Erythroblast (primary cell): ENCODE measurements at places on chromosomes 6 and 20.

DNA sequence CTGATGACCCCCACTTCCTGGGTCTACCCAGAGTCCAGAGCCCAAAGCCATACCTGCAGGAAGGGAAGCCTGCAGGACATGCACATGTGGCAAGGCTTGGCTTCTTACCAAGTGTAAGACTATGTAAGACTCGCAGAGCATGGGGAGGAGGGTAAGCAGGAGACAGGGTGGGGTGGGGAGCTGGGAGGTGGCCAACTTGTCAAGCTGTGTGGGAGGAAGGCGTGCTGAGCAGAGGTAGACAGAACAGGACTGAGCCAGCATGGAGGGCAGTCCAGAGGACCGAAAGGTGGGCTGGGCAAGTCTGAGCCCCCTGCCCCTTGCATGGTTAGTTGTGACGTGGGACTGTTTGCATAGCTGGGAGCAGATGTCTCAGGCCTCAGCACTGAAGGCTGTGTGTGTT, 53.4 kb upstream of the RNF24 start:
- DNase-seq: peak; percentile 84

DNA sequence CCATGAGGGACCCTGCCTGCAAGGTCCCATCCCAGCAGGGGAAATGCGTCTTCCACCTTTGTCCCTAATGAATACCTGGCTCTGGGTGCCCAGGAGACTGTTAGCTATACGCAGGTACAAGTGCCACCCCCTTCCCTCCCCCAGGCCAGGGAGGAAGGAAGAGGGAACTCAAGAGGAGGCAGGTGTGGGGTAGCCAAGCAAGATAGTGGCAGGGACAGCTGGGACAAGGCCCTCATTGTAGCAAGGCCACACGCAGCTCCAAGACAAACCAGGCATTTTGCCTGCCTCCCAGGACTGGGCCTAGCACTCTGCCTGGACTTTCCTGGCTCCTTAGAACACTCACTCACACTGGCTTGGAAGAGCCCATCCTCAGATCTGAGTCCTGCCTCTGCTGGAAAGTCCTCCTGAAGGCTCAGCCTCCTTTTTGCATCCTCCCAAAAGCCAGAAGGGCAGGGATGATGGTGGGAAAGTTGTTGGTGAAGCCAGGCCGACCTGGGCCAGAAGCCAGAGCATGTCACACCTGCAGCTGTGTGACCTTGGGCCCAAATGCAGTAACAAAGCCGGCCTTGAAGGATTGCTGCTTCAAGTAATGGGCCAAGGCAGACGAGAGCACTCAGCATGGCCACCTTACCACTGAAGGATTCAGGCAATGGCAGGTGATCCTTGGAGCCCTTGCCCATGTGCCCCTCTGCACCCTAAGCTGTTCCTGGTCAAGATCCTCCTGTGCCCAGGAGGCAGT, 27.7 kb downstream of the SNPH start:
- DNase-seq: no peak

- no peak for DNase-seq
Observed at GRCh38 chr6:151647976-151648639, 154.3 kb downstream of the CCDC170 start.

GRCh38 chr20:37314099-37314498, 24.6 kb downstream of the MANBAL start:
- DNase-seq: no peak

GRCh38 chr20:6575912-6576401, 191.5 kb upstream of the BMP2 start:
- peak; percentile 98 for DNase-seq

DNA sequence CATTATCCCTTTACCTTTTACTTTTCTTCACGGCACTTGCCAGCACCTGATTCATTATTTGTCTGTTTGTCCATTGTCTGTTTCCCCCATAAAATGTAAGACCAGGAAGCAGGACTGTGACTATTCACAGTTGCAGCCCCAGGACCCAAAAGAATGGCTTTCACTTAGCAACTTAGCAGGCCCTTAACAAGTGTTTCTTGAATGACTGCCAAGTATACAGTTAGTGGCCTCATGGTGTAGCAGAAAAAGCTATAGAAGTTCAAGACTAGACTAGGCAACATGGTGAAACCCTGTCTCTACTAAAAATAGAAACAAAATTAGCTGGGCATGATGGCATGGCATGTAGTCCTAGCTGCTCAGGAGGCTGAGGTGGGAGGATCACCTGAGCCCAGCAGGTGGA, 4.3 kb downstream of the SLC26A8 start:
- DNase-seq: no peak

GRCh38 chr6:155493694-155494143, 38.1 kb upstream of the NOX3 start:
- no peak for DNase-seq

GRCh38 chr6:42045538-42046460, 4.5 kb upstream of the TAF8 start:
- DNase-seq: peak; percentile 84

GRCh38 chr20:41191562-41192500, 54.5 kb downstream of the PLCG1 start:
- DNase-seq: no peak

- no peak for DNase-seq
Observed at GRCh38 chr6:108807928-108808327, 40.3 kb upstream of the ARMC2 start.

DNA sequence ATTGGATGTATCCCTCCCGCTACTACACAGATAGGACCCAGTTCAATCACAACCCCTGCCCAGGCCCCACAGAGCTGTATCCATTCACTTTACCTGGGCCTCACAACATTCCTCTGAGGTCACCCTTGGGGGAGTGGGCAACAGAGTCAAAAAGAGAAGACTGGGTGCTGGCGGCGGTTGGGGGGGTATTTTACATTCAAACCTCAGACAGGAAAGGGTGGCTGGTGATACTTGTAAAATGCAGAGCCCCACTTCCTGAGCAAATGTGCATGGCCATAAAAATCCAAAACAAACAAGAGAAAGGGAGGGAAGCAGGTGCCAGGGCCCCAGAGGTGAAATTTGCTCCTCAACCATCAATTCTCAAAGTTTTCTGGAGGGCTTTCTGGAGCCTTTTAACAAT, 3.5 kb downstream of the LRFN2 start:
- DNase-seq: no peak

GRCh38 chr20:19673575-19673974, 84.5 kb upstream of the RIN2 start:
- peak; percentile 2 for DNase-seq

GRCh38 chr6:152943260-152943897, 39.5 kb downstream of the FBXO5 start:
- DNase-seq: no peak

GRCh38 chr6:130070792-130071191, 52.4 kb downstream of the L3MBTL3 start:
- DNase-seq: no peak

DNA sequence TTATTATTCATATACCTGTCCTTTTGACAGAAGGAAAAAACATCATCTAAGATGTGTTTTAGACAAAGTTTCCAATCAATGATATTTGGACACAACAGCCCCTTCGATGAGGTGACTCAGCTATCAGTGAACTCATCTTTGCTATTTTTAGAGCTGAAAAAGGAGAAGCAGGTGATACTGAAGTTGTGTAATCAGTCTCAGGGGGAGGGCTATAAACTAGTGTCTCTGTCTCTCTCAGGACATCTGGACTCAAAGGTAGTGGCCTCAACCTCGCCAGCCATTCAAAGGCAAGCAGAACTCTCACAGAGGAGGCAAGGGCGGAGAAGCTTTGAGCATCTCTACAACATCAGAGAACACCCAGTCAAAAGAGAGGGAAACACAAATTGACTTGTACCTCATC, 135.4 kb downstream of the BFSP1 start:
- DNase-seq: no peak

DNA sequence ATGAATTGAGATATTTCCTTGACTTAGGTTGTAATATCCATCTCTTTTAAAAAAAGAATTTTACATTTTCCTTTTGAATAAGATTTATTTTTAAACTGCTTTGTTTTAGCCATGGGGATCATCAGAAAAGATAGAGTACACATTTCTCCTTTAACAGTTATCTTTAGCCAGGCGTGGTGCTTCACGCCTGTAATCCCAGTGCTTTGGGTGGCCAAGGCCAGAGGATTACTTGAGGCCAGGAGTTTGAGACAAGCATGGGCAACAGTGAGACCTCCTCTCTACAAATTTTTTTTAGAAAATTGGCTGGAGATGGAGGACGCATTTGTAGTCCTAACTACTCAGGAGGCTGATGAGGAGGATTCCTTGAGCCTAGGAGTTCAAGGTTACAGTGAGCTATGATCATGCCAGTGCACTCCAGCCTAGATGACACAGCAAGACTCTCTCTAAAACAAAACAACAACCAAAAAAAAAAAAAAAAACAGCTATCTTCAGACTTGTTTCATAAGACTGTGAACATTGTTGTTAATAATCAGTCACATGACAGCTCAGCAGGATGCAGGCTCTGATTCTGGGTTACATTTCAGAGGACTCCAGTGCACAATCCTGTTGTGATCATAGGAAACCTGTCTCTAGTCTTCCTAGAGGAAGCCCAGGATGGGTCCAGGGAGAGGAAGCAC, 2.0 kb upstream of the SLC17A3 start:
- no peak for DNase-seq

DNA sequence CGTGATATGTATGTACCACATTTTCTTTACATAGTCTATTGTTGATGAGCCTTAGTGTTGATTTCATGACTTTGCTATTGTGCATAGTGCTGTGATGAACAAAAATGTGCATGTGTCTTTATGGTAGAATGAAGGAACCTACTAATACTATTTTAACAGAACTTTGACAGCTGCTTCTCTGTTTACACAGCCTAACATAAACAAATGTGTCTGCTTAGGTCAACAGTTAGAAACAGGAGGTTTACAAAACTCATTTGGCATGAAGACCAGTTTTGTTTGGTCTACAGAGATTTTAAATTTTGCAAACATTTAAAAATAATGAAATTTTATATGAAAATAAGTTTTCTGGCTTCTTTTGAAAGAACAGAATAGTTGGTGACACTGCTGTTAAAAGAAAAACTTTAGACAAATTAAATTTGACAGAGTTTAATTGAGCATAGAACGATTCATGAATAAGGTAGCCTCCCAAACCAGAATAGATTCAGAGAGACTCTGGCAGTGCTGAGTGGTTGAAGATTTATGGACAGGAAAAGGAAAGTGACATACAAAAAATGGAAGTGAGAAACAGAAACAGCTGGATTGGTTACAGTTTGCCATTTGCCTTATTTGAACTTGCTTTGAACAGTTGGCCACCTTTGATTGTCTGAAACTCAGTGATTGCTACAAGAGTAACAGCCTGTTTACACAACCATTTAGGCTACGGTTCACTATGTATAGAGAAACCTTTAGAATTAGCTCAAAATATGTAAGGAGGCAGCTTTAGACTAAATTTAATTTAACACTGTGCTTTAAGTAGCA, 715.8 kb upstream of the HS3ST5 start:
- no peak for DNase-seq

GRCh38 chr6:72820906-72821305, 199.0 kb downstream of the KCNQ5 start:
- no peak for DNase-seq

GRCh38 chr20:23637282-23638221, at the start of gene CST3:
TSS of gene CST3 (minus strand) at chr20:23637955. CDS start at chr20:23637862, 93 bp downstream.
- peak; percentile 87 for DNase-seq

- no peak for DNase-seq
Observed at GRCh38 chr6:55578537-55579363, at the start of gene HMGCLL1. TSS of gene HMGCLL1 (minus strand) at chr6:55579192. CDS start at chr6:55579055, 137 bp downstream.
